Right ventricle myocardium inferior (tissue), 1 donor: ENCODE measurements at places on chromosomes 4 and X. TPM values are rescaled to one million over a fixed set of nuclear protein-coding genes. Genes with fewer than 3 reads are reported as not detected.

The FRMPD3 gene
- total RNA-seq = not detected

The DMRTC1B gene
- not detected for total RNA-seq

The RAI2 gene
- 19.1 TPM for total RNA-seq

The CFAP47 gene
- total RNA-seq = not detected

The CYBB gene
- 33.7 TPM for total RNA-seq
